ENCODE measurements at places on chromosomes 7 and 10.

- DNase-seq, result no peak
Observed at GRCh38 chr7:130922206-130923112, 188.5 kb upstream of the KLF14 start.

DNA sequence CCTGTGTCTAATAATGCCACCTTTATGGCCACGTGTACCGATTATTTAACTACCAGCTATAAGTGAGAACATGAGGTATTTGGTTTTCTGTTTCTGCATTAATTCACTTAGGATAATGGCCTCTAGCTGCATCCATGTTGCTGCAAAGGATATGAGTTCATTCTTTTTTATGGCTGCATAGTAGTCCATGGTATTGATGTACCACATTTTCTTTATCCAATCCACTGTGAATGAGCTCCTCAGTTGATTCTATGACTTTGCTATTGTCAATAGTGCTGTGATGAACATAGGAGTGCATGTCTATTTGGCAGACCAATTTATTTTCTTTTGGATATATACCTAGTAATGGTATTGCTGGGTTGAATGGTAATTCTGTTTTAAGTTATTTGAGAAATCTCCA, 96.4 kb downstream of the SLC25A40 start:
- DNase-seq, result no peak

DNA sequence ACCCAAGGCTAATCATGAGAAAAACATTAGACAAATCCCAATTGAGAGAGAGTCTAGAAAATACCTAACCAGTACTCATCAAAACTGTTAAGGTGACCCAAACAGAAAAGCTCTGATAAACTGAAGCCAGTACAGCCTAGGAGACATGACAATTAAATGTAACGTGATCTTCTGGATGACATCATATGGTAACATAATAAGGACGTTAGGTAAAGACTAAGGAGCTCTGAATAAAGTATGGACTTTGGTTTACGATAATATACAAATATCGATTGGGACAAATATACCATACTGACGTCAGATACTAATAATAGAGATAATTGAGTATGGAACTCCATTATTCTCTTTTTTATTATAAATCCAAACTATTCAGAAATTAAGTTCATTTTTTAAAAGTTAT, 561.1 kb upstream of the STEAP1 start:
- no peak for DNase-seq

GRCh38 chr7:136655414-136655813, 213.0 kb upstream of the CHRM2 start:
- no peak for DNase-seq

- no peak for DNase-seq
Observed at GRCh38 chr10:78383378-78384048, 349.9 kb downstream of the RPS24 start.

GRCh38 chr7:124032369-124033094, at the start of gene TMEM229A:
Gene TMEM229A, minus strand, starts transcription at chr7:124033067. Its CDS starts 64 bp downstream, at chr7:124033003.
- DNase-seq, result no peak

- DNase-seq, result peak; percentile 23
Observed at GRCh38 chr7:5282543-5283316, at the start of gene SLC29A4. Gene SLC29A4, plus strand, starts transcription at chr7:5282943. Its CDS starts 4,874 bp downstream, at chr7:5287817.

GRCh38 chr7:148037044-148037443, 553.5 kb upstream of the C7orf33 start:
- no peak for DNase-seq

GRCh38 chr7:68770649-68771048, 827.6 kb upstream of the AUTS2 start:
- DNase-seq, result no peak

GRCh38 chr10:308101-308500, 172.8 kb downstream of the ZMYND11 start:
- DNase-seq, result no peak

GRCh38 chr10:20847512-20847911, 49.6 kb downstream of the NEBL start:
- no peak for DNase-seq

- no peak for DNase-seq
Observed at GRCh38 chr10:114877301-114877644, 55.7 kb downstream of the FHIP2A start.

DNA sequence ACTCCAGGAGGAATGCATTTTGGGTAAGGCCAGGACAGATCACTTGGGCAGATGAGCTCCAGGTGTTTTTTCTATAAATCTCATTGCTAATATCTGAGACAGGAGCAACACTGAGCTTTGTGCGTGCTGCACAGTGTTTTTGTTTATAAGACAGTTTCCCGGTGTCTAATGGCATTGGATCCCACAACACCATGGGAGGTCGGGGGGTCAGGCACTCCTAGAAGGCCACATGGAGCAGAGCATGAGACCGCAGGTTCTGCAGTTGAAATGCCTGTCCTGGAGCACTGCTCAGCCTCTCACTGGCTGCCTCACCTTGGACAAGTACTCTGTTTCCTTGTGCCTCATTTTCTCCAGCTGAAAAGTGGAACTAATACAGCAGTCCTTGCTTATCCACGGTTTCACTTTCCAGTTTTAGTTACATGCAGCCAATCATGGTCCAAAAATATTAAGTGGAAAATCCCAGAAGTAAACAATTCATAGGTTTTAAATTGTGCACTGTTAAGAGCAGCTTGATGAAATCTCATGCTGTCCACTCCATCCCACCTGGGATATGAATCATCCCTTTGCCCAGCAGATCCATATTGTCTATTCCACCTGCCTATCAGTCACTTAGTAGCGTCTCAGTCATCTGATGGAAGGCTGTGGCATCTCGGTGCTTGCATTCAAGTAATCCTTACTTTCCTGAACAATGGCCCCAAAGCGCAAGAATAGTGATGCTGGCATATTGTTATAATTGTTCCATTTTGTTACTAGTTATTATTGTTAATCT, 35.2 kb downstream of the ATXN7L1 start:
- DNase-seq, result no peak

- no peak for DNase-seq
Observed at GRCh38 chr10:76459016-76459730, 1027.7 kb downstream of the LRMDA start.

DNA sequence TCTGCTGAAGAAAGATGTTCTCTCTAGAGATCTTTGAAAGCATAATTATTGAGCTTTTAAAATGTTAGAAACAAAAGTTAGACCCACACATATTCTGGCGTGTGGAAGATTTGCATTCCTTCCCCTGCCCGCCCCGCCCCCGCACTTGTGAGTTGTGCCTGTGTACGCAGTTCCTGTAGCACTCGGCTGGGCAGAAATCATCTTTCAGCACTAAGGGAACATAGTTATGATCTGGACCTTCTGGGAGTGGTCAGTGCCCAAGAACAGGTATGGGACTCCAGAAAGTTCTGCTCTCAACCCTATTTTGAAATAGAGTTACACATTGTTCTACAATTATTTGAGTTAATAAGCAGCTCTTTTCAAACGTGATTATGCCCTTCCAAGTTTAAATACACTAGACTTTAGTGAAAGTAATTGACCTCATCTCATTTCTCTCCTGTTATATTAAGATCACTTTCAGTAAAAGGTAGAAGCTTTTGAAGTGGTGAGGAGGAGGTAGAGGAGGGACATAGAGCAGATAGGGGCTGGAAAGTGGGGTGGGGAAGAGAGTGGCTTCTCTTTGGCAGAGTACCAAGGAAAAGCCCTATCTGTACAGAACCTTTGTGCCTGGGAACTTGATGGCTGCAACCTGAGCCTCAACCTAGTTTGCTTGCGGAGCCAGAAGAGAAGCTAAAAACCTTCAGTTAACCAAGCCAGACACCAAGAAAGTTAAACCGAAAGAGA, 5.7 kb downstream of the BLVRA start:
- no peak for DNase-seq

DNA sequence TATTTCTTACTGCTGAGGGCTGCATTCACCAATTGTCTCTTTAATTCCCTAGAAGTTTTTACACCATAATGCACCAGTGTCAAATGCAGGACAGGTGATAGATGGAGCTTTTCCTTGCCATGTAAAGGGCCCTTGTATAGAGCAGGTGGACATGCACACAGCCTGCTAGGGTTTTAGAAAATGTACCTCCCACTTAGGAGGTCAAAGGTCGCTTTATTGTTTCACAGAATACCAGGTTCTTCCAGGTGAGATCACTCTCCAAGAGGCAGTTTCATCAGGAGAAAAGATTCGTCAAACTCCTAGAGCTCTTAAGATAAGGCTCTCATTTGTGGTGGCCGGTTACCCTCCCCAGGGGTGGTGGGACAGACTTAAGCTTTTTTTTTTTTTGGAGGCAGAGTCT, 215.8 kb downstream of the PHTF2 start:
- no peak for DNase-seq

DNA sequence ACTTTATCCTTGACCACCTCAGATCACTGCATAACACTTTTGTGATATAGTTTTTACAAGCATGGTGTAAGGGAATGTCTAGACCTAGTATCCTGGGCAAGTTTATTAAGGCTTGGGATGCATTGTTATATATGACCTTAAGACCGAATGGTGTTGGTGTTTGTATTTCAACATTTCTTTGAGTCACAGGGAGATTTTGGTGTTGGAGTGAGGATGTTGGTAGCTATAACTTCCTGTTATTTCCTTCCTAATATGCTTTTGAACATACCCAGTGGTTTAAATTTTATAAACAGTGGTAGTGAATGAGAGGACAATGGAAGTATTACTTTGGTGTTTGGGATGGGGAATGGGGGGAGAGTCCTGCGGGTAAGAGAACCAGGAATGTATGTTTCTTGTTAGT, 2.6 kb downstream of the EXOC4 start:
- no peak for DNase-seq

GRCh38 chr10:59337201-59337652, 25.1 kb downstream of the FAM13C start:
- no peak for DNase-seq

GRCh38 chr10:98458809-98459784, 12.4 kb upstream of the HPS1 start:
- no peak for DNase-seq

- DNase-seq, result no peak
Observed at GRCh38 chr7:102917436-102918353, 4.9 kb downstream of the LRRC17 start.

DNA sequence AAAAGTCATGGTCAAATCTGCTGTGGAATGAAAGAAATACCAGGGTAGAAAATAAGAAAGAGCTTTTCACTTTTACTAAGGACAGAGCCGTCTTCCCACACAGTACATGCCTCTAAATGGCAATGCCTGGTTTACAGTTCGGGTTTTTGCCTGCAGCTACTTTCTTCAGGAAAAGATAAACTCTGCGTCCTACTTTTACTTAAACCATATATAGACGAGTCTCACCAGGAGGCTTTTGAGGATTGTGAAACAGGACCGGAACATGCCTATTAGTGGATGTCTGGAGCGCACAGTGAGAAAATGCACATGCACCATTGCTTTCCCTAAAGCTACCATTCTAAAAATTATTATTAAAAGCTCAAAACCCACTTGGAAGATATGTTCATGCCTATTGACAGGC, 70.5 kb downstream of the KLF6 start:
- no peak for DNase-seq

GRCh38 chr10:7525314-7526016, 114.6 kb upstream of the SFMBT2 start:
- peak; percentile 66 for DNase-seq

DNA sequence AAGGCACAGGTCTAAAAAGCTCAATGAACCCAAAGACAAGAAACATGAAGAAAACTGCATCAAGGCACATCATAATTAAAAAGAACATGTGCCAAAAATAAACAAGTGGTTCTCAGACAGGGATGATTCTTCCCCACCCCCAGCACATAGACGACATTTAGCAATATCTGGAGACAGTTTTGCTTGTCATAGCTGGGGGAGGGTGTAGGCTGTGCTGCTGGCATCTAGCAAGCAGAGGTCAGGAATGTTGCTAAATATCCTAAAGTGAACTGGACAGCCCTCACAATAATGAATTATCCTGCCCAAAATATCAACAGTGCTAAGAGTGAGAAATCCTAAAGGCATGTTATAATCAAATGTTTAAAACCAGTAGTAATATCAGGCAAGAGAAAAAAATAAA, 122.6 kb downstream of the MICU1 start:
- DNase-seq, result no peak

GRCh38 chr7:82839555-82839954, 323.1 kb downstream of the PCLO start:
- DNase-seq, result no peak

- DNase-seq, result no peak
Observed at GRCh38 chr7:21336743-21337142, 91.1 kb upstream of the SP4 start.

GRCh38 chr10:35875016-35875676, 233.1 kb upstream of the FZD8 start:
- no peak for DNase-seq

DNA sequence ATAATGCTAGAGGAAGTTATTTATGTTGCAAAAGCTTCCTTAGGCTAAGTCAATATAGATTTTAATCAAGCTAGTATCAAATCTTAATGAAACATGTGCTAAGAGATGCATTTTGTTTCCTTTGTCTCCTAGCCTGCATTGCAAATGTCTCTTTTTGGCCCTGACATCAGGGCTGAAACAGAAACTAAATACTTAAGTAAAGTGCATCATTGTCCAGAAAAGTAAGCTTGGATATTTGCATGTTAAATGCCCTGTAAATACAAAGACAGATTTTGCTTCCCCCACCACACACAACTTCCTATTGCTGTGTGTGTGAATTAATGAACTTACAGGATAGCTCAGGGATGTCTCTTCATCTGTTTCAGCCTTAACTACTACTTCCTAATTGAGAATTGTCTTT, 10.0 kb upstream of the STAMBPL1 start:
- no peak for DNase-seq

- DNase-seq, result no peak
Observed at GRCh38 chr7:102424129-102424551, 9.2 kb upstream of the ORAI2 start.

- DNase-seq, result no peak
Observed at GRCh38 chr10:7202793-7203355, 208.0 kb downstream of the SFMBT2 start.

DNA sequence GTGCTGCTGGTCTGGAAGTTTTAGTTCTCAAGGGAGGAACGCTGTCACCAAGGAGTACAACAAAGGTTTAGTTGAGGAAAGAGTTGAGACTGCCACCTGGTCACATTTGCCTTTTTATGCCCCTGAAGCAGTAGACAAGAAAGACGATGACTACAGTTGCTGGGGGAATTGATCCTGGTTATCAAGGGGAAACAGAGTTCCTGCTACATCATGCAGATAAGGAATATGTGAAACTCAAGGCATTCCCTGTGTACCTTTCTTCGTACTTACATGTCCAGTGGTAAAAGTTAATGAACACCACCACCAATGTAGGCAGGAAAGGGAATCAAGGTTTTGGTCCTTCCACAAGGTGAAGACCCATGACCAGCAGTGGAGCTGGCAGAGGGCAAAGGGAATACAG, 31.8 kb downstream of the SLC35B4 start:
- DNase-seq, result no peak

- DNase-seq, result no peak
Observed at GRCh38 chr10:79413196-79413595, 32.2 kb downstream of the ZCCHC24 start.

- DNase-seq, result no peak
Observed at GRCh38 chr7:79502151-79502550, 48.7 kb upstream of the MAGI2 start.

- no peak for DNase-seq
Observed at GRCh38 chr7:36928311-36928710, 204.0 kb upstream of the AOAH start.

- no peak for DNase-seq
Observed at GRCh38 chr7:108234281-108234680, 104.1 kb upstream of the LAMB4 start.

GRCh38 chr10:32976338-32976737, 18.3 kb upstream of the ITGB1 start:
- DNase-seq, result no peak

All from CD4-positive, alpha-beta T cell treated with Interleukin-6 at 100 ng/mL for 8 hours (primary cell).